Cardiac ventricle fibroblast (primary cell): ENCODE measurements at places on chromosomes 1 and 21. TPM values are rescaled to one million over a fixed set of nuclear protein-coding genes. Genes with fewer than 3 reads are reported as not detected.

BATF3 gene
- not detected in 2 replicates for total RNA-seq

DIRAS3 gene
- total RNA-seq, result 4.4 and 6.2 TPM in 2 replicates

ZNF593OS gene
- total RNA-seq, result not detected in 2 replicates

FALEC gene
- total RNA-seq, result not detected in 2 replicates

SARS1 gene
- total RNA-seq, result 137 and 161 TPM in 2 replicates
